NK-92 treated with Interleukin-12 subunit alpha and Interleukin-12 subunit beta, amount 100 ng/mL, for 24 hours (cell line): ENCODE measurements at places on chromosomes 1 and 21.

DNA sequence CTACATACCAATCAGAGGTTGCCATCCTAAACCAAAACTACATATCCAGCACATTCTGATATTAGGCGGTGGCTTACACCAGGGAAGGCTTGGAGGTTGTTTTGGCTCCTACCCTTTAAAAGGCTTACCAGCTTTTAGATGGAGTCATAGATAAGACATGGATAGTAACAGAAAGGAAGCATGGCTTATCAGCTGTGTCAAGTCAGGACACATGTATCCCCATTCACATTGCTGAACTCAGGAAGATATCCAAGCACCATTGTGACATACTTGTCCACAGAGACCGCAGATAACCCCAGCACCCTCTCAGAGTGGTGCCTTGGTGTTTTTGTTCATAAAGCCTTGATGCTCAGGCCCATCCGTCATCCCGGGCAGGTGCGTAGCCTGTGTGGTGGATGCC lies 39.7 kb downstream of the ADARB1 start:
- no peak for DNase-seq

GRCh38 chr1:27154469-27154990 lies 395 bp downstream of the SLC9A1 start:
- no peak for DNase-seq

- DNase-seq: no peak
Measured at GRCh38 chr1:56160773-56161315, 418.5 kb downstream of the PLPP3 start.

GRCh38 chr1:231093156-231093922 lies 53.3 kb upstream of the FAM89A start:
- DNase-seq: no peak

DNA sequence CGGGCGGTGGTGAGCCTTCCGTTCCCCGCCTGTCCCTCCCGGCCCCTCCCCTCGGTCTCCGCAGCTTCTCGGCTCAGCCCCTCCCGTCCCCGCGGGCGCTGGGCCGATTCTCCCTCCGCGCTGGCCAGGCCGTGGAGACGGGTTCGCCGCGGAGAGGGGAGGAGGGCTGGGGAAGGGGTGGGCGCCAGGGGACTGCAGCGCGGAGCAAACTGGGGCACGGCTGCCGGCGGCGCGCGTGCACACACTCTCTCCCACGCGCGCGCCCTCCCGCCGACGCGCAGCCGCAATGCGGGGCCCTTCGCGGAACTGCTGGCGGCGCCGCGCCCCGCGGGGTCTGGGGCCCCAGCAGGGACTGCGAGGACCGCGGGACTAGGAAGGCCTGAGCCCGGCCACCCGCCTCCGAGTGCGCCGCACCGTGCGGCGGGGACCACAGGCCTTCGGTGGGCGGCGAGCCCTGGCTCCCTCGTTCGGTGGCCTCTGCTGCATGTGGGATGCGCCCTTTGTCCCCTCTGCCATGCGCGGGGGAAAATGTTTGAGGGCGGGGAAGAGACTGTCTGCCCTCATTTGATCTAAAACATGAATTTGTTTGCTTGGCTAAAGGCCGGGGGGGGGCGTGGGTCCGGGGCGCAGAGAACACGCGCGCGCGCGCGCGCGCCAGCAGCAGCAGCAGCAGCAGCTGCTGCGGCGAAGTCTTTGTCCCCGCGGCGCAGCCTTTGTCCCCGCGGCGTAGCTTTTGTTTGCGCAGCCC lies 90.7 kb upstream of the VAMP3 start:
- DNase-seq: no peak

DNA sequence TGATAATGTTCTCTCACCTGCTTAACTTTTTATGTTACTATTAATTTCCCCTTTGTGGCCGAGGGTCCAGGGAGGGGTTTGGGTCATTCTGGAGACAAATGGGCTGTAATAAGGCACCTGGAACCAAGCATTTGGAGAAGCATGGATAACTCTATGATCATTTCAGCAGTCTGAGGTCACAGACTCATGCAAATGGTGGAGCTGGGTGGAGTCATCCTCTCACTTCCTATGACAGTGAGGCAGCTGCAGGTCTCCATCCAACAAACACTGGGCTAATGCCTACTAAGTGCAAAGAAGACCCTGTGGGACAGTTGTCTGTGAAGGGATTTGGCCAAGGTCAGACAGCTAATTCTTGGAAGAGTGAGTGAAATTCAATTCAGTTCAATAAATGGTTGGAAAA lies 28.8 kb upstream of the CAMTA1 start:
- no peak for DNase-seq

DNA sequence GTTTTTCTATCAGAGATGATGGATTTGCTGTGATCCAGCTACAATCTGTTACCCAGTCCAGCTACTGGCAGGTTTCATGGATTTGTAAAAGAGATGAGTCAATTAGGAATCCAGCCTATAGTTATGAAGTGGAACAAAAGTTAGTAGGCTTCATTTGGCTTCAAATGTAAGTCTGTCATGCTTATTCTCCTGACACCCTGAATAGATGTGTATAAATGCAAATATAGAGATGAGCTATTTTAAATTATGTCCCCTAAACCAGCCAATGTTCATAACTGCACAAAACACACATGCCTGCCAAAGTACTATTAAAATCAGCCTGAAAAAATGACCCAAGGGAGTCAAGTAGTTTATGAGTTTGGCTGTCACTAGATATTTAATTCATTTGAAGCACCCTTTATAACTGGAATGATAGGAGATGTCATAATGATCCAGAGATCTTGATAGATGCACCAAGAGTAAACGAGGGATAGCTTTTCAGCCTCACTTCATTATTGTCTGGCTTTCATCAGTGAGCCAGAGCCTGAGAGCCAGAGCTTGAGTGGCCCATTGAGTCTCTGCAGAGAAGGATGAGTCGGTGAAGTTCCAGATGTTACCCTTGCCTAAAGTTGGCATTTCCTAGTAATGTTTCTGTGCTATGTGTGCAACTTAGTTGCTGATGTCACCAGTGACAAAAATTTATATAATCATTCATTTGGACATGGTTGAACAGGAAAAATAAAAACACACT lies 11.8 kb upstream of the NTMT2 start:
- no peak for DNase-seq

- DNase-seq: no peak
Measured at GRCh38 chr1:154751690-154752089, 118.4 kb downstream of the KCNN3 start.

DNA sequence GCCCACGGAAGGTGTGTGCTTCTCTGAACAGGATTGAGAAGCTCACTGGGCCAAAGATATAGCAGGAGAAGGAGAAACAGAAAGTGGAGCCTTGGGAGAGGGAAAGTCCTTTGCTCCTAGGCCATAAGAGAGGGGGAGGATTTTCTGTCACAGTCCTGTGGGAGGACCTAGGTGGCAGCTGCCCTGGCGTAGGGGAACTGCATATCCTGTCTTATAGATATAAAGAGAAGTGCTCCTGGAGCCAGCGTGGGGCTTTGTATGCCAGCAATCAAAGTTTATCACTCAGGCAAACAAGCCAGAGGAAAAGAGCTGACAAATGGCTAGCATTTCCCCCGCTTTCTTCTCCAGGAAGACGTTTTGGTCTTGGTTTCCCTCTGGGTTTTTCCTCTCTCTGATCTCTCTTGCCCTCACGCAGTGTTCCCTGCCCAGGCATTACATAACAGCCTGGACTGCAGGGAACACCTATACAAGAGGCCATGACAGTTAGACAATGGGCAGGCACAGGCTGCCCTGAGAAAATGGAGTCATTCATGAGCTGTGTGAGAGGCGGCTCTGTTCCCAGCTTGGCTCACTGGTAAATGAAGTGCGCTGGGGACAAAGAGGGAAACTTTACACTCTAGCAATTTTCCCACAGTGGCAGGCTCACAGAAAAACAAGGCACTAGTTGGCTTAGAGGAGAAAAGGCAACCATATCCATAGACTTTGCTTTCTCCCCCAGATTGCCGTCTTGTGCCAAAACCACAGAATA lies 52.5 kb upstream of the ZNF648 start:
- DNase-seq: no peak

GRCh38 chr1:110011527-110012041 lies 22.8 kb upstream of the STRIP1 start:
- DNase-seq: no peak

DNA sequence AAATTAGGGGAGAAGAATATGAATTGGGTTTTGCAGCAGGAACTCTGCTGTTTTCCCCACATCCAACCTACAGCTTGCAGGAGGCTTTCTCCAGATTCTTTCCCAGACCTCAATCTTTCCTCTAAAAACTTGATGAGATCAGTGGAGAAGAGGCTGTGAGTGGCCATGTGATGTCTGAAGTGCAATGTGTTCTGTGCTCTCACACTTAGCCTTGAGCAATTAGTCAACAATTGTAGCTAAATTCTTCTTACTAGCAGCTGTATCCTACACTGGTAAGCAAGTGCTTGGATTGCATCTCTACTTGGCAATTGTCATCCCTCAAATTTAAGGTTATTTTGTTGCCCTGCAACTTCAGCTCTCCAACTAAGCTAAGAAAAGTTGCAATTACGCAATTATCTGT lies 807.3 kb upstream of the RGS18 start:
- no peak for DNase-seq

GRCh38 chr1:98940722-98941079 lies 64.0 kb downstream of the PLPPR5 start:
- no peak for DNase-seq

DNA sequence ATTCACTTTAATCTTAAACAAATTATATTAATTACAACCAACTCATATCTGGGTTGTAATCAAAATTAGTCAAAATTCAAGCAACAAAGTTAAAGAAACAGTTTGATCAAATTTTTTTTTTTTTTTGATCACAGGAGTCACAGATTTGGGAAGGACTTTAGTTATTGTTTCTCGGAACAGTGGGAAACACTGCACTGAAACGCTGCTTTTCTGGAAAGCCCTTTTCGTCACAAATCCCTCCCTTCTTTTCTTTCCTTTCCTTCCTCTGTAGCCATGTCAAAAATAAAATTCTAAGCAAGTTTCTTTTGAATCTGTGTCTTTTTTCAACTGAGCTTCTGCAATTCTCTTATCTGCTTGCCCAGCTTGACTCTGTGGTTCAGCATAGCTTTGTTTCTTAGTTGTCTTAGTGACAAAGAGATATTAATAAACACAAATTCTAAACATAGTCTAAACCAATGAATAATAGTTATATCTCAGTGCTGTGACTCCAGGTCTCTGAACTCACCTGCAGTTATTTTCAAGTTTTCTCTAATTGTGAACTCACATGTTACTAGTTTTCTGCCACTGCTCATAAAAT lies 53.8 kb downstream of the PTGS2 start:
- DNase-seq: no peak

- DNase-seq: no peak
Measured at GRCh38 chr1:104932949-104933679, 1183.4 kb downstream of the AMY1C start.

DNA sequence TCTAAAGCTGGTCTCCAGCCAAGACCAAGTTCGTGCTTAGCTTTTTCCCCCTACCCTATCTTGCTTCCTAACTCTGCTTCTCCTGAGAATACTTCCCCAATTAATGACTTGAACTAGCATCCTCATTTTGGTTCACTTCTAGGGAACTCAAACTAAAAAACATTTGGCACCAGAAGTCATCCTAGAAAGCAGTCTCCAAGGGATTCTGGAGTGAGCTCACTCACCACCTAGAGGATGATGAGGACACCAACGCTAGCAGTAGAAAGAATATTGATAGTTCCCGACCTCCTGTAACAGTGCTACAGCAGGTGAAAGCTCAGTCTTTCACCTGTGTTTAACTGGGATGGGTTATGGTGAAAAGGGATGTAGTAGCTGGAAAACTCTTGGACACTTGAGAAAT lies 4.7 kb upstream of the PSMB2 start:
- no peak for DNase-seq

GRCh38 chr1:3348196-3348865 lies 106.1 kb upstream of the ARHGEF16 start:
- DNase-seq: no peak

DNA sequence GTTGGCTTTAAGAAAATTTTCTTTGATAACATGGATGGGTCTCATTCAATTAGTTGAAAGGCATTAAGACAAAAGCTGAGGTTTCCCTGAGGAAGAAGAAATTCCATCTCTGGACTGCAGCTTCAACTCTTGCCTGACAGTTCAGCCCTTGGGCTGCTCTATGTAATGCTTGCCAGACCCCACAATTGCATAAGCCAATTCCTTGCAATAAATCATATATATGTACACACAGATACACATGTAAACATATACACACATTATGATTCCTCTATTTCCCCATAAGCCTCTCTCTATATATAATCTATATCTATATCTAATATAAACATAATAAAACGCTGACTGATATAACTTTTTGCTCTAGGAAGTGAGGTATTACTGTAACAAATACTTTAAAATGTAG lies 301.5 kb upstream of the PRMT6 start:
- DNase-seq: no peak

DNA sequence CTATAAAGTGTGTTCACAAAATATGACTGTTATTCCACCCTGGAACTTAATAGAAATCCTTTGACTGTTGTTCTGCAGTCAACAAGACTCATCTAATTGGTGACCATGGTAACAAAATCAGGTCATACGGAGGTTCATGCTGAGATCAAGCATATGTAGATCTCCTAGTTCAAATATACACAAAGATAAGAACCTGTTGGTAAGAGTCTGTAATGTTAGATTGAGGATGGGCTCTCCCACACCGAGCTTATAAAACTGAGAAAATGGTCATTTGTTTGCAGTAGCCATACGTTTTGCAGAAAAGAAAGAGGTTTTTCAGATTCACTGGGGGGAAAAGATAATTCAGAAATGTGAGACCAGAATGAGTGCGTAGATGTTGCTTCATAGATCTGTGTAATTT lies 468.1 kb downstream of the RPS6KC1 start:
- DNase-seq: no peak

GRCh38 chr1:28882009-28882628 lies 32.2 kb upstream of the EPB41 start:
- DNase-seq: peak; percentile 67

DNA sequence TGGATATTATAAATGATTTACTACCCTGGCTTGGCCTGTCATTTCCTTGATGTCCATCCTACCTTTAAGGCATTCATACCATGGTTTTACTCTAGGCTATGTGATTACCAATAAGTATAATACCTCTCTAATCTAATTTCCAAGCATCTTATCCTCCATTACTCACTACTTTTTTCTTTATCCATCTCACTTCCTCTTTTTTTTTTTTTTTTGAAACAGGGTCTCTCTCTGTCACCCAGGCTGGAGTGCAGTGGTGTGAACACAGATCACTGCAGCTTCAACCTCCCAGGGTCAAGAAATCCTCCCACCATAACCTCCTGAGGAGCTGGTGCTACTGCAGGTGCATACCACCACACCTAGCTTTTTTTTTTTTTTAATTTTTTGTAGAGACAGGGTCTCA lies 39.9 kb downstream of the INKA2 start:
- DNase-seq: no peak

- peak; percentile 52 for DNase-seq
Measured at GRCh38 chr1:33130297-33130696, 49.3 kb downstream of the AZIN2 start.

GRCh38 chr1:160271025-160271424 lies 8.7 kb upstream of the DCAF8 start:
- no peak for DNase-seq
